T-helper 1 cell (primary cell): ENCODE measurements at places on chromosomes 12 and 14.

GRCh38 chr12:7096979-7097378 lies 4.7 kb upstream of the C1R start:
- DNase-seq = no peak

DNA sequence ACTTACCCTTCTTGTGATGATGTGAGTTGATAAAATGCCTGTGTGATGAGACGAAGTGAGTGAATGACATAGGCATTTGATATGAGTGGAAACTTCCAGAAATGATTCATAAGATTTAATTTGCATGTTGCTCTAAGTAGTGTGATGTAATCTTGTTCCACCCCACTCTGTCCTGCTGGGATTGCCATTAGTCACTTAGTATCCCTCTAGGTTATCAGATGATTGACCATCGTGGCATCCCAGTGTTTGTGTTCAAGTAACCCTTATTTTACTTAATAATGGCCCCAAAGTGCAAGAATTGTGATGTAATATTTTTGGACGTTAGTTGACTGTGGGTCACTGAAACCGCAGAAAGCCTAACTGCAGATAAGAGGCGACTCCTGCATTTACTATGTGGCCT lies 214.4 kb upstream of the DIO2 start:
- no peak for DNase-seq

- no peak for DNase-seq
Observed at GRCh38 chr14:77808250-77808649, 8.3 kb downstream of the ADCK1 start.

- no peak for DNase-seq
Observed at GRCh38 chr12:20514598-20514997, 146.3 kb downstream of the PDE3A start.

DNA sequence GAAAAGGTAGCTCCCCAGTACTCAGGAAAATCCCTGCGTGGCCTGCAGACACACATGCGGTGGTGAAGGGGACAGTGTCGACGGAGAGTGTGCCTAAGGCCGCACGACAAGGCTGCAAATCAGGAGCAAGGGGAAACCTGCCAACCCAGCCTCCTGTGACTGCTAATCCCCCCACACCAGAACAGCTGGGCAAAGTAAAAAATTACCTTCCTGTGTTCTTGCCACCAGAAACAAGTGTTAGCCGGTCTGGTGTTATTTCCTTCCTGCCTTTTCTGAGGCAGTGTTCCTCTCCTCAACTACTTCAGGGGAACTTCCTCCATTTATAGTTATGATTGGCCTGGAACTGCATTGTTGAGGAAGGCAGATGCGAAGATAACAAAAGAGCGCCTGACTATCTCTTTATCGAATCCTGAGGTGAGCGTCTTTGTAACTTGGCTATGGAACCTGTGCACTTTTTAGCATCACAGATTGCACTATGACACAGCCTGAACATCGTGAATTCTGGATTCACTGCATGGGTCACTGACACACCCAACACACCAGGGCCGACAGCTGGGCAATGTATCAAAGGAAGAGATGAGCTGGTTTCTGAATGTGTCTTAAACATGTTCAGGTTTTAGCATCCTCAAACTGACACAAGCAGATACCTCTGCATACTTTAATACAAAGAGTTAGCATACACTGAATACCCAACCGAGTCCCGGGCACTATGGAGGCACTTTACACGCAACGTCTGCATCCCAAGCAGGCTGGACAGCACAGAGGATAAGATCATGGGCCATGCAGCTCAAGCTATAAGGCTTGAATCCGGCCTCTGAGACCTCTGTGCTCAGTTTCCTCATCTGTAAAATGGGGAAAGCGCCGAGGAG lies 28.9 kb downstream of the SLC15A4 start:
- DNase-seq = no peak

DNA sequence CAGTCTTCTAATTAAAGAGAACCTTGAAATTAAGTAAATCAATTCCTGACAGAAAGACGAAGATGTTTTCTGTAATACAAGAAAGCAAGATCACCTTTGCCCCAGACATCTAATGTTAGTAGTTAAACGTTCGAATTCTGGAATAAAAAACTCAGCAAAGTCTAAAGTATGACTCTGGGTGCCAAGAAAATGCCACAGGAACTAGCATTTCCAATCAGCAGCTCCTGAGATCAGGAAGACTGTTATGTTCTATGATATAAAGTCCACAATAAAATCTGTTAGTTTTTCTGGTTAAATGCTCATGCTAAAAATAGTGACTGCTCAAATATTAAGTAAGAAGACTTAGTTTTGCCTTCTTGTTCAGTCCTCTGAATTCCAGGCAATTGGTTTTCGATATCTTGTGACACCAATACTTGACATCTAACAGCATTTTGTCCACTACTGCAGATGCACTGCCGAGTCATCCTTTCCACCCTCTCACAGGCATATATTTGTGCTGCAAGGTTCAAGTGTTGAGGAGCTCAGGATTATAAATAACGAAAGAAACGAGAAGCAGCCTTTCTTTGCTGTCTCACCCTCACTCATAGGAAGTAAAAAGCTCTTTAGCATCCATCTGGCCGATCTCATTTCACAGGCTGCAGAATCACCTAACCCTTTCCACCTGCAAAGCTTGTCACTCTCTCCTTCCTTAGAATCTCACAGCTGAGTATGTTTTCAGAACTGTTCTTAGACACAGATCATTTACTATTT lies 32.0 kb downstream of the SSH1 start:
- no peak for DNase-seq

GRCh38 chr14:103194256-103195045 lies 71.2 kb downstream of the TNFAIP2 start:
- DNase-seq = no peak

DNA sequence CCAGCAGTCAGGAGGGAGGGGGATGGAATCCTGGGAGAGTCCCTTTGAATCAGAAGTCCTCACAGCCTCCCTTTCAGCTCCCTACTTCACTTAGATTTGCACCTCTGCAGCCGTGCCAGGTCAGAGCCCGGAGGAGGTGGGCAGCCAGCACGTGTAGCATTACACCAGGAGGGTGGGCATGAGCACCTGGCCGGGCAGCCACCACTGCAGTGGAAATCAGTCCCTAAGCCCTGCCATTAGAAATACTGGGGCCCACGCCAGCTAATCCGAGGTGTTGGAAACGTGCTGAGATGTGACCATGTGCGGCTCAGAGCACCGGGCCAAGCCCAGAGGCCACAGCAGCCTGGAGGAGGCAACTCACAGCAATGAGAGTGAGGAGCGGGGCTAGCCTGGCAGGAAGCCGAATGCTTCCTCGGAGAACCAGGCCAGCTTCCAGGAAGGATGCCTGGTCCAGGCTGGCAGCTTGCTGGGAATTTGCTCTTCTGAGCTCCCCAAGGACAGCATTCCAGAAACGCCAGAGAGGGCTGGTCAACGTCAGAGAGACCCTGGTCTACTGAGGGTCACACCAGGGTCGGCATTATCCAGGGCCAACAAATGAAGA lies 9.4 kb upstream of the CACNA2D4 start:
- no peak for DNase-seq

DNA sequence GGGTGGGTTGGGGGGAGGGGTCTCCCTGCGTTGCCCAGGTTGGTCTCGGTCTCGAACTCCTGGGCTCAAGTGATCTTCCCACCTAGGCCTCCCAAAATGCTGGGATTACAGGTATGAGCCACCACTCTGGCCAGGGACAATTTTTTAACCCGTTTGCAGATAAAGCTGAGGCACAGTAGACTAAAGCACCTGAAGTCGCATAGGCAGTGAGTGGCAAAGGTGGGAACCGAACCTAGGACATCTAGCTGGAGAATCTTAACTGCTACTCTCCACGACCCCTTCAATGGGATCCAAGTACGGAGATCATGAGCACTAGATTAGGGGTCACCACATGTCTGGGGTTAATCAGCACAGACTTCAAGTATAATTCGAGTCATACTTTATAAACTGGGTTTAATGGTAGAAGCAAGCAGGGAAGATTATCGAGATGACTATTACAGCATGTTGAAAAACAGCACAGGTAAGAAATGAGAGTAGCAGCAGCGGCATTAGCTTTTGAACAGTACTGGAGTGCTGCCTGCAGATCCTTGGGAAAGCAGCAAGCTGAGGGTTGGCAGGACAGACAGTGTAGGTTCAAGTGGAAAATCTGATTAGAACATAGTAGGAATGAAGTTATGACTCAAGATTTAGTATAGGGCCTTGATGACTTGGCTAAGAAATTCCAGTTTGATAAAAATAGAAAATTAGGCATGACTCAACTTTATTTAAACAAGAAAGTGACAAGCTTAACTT lies 23.9 kb downstream of the NID2 start:
- DNase-seq = no peak

DNA sequence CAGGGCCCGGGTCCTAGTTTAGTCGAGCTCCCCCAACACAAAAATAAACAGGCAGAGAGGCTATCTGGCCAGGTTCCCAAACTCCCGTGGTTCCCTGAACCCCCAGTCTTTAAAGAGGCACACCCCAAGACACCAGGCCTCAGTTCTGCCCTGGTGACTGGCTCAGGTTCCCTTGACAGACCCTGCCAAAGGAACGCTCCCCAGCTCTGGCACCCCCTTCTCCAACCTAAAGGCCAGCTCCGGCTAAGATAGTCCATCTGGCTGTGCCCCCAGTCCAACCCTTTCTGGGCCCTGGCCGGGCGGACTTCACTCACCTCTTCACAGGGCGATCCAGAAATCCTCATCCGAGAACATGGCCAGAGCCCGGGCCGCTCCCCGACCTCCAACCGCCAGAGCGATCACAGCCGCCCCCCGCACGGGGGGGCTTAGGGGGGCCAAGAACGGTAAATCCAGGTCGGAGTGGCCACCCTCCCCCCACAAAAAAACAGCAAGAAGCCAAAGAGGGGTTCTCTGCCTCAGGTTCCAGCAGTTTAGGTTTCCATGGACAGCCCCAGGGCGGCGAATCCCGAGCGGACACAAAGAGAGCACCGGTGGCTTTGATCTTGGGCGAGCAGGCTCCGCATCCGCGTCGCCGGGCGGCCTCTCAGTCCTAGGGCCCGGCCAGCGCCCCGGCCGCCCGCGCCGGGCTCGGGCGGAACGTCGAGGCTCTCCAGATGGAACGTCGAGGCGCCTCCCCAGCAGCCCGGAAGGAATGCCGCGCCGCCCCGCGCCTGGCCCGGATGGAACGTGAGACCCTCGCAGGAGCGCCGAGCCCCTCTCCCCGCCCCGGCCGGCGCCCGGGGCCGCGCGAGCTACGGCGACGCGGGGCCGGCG lies 1.1 kb downstream of the KMT2D start:
- no peak for DNase-seq

- DNase-seq = no peak
Observed at GRCh38 chr14:76715511-76716081, 45.7 kb upstream of the VASH1 start.

DNA sequence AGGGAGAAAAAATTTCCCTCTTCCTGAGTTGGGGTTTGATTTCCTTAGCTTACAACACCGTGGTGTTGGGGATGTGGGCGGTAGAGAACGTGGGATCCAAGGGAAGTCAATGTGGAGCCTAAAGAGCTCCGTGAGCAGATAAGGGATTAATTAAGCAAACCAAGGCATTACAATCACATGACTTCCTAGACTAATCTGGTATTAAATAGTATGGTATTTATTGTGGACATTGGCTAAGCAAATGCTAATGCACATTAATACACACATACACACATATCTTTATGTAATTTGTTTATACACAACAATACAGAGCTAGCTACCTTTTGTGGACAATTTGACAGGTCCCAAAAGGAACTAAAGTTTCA lies 791 bp upstream of the RNF41 start:
- no peak for DNase-seq
